CD8-positive, alpha-beta T cell (primary cell): ENCODE measurements at places on chromosomes 1 and 21. TPM values are rescaled to one million over a fixed set of nuclear protein-coding genes. Genes with fewer than 3 reads are reported as not detected.

Gene SNX7
- total RNA-seq: not detected

- DNase-seq: no peak
These were observed 1.1 kb upstream of the PSMG1 start for GRCh38 chr21:39184050-39184980.

Gene TIE1
- not detected for total RNA-seq

DNA sequence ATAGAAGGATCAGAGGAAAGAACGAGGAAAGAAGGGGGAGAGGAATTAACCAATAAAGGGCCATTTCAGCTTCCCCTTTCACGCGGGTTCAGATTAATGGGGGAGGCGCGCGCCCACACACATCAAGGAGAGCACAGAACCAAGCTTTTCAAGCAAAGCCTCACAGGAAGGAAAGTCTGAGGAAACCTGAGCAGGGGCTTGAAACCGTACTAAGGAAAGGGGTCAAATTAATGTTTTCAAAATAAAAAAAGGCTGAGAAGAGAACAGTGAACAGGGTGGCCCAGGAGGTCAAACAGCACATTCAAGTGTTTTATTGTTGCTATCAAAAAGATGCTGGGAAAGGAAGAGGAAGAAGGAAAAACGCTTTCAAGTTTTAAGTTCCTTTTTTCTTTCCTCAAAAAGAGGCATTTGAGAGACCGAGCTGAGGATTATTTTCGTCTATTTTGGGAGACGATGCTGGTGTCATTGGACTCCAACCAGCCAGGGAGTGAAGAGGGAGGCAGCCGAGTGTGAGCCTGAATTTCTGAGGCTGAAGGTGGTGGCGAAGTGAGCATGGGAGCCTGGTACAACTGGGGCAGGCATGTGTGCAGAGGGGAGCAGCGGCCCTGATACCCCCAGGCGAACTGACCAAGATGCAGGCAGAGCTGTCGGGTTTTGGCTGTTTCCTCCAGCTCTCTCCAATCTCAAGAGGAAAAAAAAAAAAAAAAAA lies 88.4 kb downstream of the PROX1 start:
- DNase-seq: no peak

DNA sequence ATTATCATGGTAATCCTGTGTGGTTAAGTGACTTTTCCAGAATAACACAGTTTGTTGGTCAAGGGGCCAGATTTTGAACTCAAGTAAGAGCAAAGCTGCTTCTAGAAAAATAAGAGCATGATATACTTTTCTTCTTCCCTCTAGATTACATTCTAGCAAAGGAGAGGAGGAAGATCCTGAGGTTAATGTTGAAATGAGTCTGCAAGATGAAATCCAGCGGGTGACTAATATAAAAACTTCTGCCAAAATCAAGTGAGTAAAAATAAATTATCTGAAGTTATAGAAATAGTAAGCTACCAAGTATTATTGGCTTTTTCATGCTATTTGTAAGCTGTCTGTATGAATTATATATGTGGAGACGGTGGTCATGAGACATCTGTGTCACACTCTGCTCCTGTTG lies 12.8 kb downstream of the WDR3 start:
- no peak for DNase-seq

DNA sequence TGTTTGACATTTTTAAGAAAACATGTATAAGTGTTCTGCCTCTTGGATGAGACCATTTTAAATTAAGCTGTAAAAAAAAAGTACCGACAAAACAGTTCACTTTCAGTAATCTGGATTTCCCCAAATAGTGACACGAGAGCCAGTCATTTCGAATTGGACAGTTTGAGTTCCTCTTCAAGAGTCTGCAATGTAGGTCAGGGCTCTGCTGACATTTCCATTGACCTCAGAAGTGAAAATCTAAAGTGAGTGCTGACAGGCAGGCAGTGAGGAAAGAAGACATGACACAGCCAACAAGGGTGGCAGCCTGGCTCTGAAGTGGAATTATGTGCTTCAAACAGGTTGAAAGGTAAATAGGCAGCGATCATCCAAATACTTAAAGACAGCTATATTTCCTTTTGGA lies at the start of gene IL23R:
IL23R (plus strand) TSS at position 259 of the 400 bp plus-strand sequence. CDS start 1,667 bp downstream, outside the sequence.
- peak; percentile 53 for DNase-seq
